ENCODE measurements at places on chromosomes 3 and 15. TPM values are rescaled to one million over a fixed set of nuclear protein-coding genes. Genes with fewer than 3 reads are reported as not detected.

OSTN gene
- total RNA-seq = not detected

LRRC31 gene
- total RNA-seq = not detected

GOLGA8K gene
- 0.77 TPM for total RNA-seq

GRCh38 chr3:176906046-176906905, 291.0 kb downstream of the TBL1XR1 start:
- DNase-seq = peak; percentile 93

GRCh38 chr3:111321786-111322185, 220.2 kb upstream of the CD96 start:
- DNase-seq = no peak

DNA sequence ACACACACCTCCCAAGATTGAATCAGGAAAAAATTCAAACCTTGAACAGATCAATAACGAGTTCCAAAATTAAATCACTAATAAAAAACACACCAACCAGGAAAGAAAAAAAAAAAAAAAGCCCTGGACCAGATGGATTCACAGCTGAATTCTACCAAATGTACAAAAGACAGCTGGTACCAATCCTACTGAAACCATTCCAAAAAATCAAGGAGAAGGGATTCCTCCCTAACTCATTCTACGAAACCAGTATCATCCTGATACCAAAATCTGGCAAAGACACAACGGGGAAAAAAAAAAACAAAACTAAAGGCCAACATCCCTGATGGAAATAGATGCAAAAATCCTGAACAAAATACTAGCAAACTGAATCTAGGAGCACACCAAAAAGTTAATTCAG, 54.4 kb upstream of the SLC12A8 start:
- no peak for DNase-seq

- DNase-seq = peak; percentile 38
Measured at GRCh38 chr3:141552440-141552991, 65.7 kb downstream of the RASA2 start.

DNA sequence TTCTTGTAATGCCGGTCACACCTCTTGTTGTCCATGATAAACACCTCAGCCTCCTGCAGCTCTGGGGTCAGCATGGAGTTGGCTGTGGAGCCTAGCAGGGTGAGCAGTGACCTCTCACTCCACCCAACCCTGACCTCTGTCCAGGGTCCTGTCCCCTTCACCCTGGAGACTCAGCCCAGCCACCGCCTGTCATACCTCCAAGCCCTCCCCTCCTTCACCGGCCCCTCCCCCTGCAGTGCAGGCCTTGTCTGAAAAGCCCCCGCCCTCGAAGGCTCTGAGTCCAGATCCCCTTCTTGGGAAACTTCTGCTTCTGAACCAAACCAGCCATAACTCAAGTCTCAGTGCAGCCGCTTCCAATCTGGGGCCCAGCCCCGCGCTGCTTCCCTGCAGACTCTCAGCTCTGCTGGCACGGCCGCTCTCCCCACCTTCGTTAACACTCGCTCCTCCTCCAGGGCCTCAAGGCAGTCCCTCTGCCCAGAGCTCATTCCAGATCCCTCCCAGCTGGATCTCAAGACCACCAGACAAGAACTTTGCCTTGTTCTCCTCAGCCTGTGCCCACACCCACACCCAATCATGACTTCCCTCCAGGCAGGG, 25.4 kb upstream of the PRSS50 start:
- no peak for DNase-seq

DNA sequence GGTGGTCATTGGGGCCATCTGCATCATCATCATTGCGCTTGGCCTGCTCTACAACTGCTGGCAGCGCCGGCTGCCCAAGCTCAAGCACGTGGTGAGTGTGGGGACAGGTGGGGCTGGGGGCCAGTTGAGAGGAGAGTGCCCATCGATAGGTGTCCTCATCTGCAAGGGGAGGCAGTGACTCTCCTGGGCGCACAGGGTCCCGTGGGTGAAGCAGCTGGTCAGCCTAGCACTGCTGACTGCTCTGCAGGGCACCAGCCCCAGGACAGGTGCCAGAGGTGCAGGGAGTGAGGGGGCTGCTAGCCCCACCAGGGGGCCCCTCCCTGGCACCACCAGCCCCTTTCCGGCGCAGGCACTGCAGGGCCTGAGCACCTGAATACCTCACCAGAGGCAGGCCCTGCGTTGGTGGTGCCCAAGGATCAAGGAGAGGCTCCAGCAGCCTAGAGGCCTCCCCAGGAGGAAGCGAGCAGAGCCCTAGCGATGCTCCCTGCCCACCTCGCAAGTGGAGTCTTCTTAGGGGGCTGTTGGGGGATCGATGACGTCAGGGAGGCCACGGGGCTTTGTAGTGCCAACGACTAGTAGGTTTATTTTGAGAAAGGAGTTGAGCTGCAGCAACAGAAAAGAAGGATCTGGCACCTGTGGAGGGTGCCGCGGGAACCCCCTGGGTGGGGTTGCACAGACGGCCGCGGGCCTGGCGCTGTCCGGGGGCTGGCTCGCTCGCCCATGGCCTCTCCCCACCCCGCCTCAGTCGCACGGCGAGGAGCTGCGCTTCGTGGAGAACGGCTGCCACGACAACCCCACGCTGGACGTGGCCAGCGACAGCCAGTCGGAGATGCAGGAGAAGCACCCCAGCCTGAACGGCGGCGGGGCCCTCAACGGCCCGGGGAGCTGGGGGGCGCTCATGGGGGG, 976 bp upstream of the ABTB1 start:
- no peak for DNase-seq

DNA sequence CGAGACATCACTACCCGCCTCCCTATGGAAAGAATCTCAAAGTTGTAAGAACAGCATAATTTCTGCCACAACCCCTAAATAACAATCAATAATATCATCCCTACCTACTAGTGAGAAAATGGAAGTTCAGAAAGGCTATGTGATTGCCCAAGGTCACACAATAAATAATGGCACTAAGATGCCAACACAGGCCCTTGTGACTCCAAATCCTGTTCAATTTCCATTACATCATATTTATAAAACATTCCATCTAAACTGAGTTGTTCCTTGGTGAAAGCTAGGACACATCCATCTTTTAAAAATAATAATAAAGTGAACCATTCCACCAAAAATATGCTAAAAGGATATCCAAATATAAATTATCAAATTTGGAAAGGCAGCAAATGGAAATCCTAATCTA, 144.6 kb downstream of the MAGI1 start:
- no peak for DNase-seq

- peak; percentile 53 for DNase-seq
Measured at GRCh38 chr15:84669726-84670125, 11.7 kb upstream of the NMB start.

DNA sequence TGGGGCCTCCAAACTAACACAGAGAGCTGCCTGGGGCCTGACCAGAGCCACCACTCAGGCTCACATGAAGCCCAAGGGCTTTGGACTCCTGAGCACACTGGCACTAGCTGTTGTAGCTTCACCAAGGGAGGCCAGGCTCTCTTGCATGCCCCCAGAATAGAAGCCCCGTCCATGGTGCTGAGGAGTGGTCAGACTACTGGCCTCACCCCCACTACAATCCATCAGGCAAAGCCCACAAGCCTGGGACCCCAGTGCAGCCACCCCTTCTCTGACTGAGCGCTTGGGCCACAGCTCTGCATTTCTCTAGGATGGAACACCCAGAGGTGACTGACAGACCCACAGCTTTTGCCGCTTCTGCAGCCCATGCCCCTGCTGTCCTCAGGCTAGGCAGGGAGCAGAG, 180.8 kb downstream of the PYDC2 start:
- no peak for DNase-seq

All from astrocyte (in vitro differentiated cells and primary cell).